ENCODE measurements at places on chromosomes 11 and 22.

DNA sequence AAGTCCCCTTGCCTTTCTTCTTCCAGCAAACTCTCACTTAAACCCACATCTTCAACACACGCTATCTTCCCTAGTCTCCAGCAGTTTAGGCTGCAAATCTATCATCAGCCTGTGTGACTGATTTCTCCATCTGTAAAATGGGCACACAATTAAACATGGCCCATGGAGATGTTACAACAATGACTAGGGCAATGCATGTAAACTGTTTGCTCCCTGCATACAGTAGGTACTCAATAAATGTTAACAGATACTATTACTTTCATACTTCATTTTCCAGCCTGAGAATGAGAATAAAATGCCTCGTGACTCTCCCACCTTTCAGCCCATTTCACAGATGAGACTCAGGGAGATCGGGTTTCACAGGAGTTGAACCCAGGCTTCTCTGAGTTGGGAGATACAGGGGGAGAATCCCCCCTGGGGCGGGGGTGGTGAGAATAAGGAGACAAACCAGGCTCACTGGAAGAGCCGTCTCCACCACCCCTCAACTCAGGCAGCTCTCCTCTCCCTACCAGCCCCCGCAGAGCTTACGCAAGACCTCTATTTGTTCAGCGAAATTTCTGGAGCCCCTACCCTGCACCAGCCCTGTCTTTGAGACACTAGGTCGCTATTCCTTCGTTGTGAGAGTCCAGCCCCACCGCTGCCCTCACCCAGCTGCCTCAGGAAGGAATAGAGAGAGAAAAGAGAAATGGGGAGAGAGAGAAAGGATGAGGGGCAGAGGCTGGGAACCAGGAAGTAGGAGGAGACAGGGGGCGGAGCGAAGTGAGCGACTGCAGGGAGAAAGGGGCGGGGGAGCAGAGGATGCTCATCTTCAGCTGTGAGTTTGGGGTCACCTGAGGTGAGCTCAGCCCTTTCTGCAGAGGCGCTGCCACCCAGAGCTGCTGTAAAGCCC, 42.1 kb upstream of the KLHL35 start:
- H3K27me3 ChIP-seq = peaks cover 8% of the 10 kb centered on the region
- H3K36me3 ChIP-seq = no peaks in the 10 kb centered on the region
- no peak overlapping the region for H3K4me3 ChIP-seq
- no peak overlapping the region for H3K27ac ChIP-seq
- H3K4me1 ChIP-seq = no peaks in the 10 kb centered on the region

GRCh38 chr11:94127638-94128037, 1.0 kb upstream of the PANX1 start:
- no peaks in the 10 kb centered on the region for H3K27me3 ChIP-seq
- peak overlapping the region; percentile 99 for H3K4me3 ChIP-seq
- no peaks in the 10 kb centered on the region for H3K36me3 ChIP-seq
- no peak for DNase-seq
- peaks cover 18% of the 10 kb centered on the region for H3K4me1 ChIP-seq

DNA sequence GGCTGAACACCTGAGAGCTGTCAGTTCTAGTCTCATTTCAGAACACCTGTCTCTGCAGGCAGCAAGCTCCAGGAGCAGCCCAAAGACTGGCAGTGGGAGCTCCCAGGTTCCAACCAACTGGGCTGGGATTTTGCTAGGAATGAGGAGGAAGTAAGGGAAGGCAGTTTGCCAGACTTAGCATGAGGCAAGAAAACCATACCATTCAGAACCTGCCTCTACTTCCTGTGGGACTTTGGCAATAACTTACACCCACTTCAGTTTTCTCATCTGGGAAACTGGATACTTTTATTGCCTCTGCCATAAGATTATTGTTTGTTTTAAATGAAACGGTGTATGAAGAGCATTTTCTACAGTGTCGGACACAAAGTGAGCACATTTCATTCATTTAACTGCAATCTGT, 363.7 kb upstream of the ISX start:
- H3K27ac ChIP-seq = no peak overlapping the region
- no peaks in the 10 kb centered on the region for H3K27me3 ChIP-seq
- H3K36me3 ChIP-seq = no peaks in the 10 kb centered on the region
- no peak for DNase-seq
- no peak overlapping the region for H3K4me3 ChIP-seq

DNA sequence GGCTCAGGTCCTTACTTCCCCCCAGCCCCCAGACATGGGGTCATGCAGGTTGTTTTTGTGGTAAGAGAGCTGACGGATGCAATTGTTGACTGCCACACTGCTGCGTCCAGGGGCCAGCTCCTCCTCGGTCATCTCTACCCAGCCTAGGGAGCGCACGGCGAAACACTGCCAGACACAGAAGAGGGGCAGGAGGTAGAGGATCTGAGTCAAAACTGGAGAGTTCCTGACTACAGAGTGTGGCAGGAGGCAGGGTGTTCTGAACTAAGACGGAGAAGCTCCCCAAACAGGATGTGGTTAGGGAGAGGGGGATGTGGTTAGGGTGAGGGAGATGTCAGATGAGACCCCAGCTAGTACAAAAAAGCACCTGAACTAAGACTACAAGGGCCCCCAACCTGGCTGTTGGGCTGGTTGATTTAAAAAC, 12.3 kb downstream of the SMPD1 start:
- H3K27me3 ChIP-seq = no peaks in the 10 kb centered on the region
- H3K4me3 ChIP-seq = no peak overlapping the region
- DNase-seq = peak; percentile 54
- H3K27ac ChIP-seq = no peak overlapping the region

- no peaks in the 10 kb centered on the region for H3K36me3 ChIP-seq
- no peak overlapping the region for H3K27ac ChIP-seq
- H3K4me1 ChIP-seq = no peaks in the 10 kb centered on the region
- DNase-seq = no peak
- no peak overlapping the region for H3K4me3 ChIP-seq
Measured at GRCh38 chr11:85740481-85741400, 54.7 kb upstream of the CCDC89 start.

DNA sequence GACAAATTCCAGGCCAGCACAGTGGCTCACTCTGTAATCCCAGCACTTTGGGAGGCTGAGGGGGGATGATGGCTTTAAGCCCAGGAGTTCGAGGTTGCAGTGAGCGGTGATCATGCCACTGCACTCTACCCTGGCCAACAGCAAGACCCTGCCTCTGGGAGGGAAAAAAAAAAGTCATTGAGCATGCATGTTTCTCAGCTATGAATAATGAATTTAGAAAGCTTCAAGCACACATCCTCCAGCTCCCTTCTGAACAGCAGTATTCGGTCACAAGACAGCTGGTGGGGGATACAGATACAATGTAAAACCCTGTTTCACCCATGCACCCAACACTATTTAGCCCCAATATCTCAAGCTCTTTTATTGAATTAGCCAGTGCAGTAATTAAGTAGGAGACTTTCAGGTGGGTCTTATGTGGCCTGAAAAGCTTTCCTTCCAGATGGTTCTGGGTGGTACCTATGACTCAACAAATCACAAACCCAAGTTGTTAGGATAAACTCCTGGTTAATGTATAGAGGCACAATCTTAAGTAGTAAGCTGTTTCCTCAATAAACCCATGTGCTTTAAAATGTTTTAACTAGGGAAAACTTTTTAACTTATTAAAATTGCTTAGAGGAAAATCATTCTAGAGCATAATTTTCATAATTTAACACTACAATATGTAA, 13.4 kb downstream of the PRDM10 start:
- H3K27me3 ChIP-seq = no peaks in the 10 kb centered on the region
- no peak overlapping the region for H3K27ac ChIP-seq
- no peaks in the 10 kb centered on the region for H3K4me1 ChIP-seq
- DNase-seq = no peak
- no peaks in the 10 kb centered on the region for H3K36me3 ChIP-seq
- H3K4me3 ChIP-seq = no peak overlapping the region

DNA sequence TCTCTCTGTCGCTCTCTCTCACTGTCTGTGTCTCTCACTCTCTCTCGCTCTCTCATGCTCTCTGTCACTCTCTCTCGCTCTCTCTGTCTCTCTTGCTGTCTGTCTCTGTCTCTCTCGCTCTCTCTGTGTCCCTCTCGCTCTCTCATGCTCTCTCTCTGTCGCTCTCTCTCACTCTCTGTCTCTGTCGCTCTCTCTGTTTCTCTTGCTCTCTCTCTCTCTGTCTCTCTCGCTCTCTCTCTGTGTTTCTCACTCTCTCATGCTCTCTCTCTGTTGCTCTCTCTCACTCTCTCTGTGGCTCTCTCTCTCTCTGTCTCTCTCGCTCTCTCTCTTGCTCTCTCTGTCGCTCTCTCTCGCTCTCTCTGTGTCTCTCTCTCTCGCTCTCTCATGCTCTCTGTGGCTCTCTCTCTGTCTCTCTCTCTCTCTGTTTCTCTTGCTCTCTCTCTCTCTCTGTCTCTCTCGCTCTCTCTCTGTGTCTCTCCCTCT, 33.2 kb upstream of the BRSK2 start:
- no peaks in the 10 kb centered on the region for H3K4me1 ChIP-seq
- H3K36me3 ChIP-seq = no peaks in the 10 kb centered on the region
- no peak for DNase-seq
- H3K27ac ChIP-seq = no peak overlapping the region
- no peak overlapping the region for H3K4me3 ChIP-seq

- no peaks in the 10 kb centered on the region for H3K4me1 ChIP-seq
- no peaks in the 10 kb centered on the region for H3K27me3 ChIP-seq
- no peak overlapping the region for H3K4me3 ChIP-seq
- no peaks in the 10 kb centered on the region for H3K36me3 ChIP-seq
- H3K27ac ChIP-seq = no peak overlapping the region
- no peak for DNase-seq
Measured at GRCh38 chr11:45260071-45260470, 26.1 kb downstream of the SYT13 start.

DNA sequence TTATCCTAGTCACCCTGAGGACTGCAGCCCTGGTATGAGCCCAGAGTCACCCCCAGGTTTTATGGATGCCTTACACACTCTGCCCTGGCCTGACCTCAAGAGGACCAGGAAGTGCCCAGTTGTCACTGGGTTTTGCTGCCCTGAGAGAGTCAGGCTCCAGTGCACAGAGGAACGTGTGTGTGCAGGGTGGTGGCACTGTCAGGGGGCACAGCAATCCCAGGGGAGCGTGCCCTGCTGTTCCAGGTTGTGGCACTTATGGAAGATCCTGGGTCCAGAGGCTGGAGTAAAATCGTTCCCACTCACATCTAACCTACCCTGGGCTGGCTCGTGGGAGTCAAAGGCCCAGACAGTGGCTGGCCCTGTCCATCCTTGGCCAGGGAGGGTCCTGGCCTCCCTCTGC, 7.6 kb downstream of the APOBEC3A start:
- no peaks in the 10 kb centered on the region for H3K36me3 ChIP-seq
- no peak overlapping the region for H3K27ac ChIP-seq
- H3K4me1 ChIP-seq = peaks cover 22% of the 10 kb centered on the region
- H3K27me3 ChIP-seq = no peaks in the 10 kb centered on the region
- no peak overlapping the region for H3K4me3 ChIP-seq

DNA sequence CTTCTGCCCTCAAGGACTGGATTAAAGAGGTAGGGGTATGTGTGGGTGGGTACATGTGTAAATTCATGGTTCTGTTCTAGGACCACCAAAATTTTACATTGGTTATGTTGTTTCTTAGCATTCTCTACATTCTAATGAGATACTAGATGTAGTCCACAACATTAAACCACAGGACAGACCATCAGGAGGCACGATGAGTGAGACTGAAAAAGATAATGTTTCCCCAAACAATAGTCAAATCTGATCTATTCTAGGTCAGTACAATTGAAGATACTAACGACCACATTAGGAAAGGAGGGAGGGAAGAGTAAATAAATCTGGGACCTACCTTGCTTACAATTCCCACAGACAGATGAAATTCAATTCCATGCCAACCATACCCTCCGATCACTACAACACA, 42.2 kb downstream of the MRTFA start:
- no peak overlapping the region for H3K4me3 ChIP-seq
- H3K27ac ChIP-seq = no peak overlapping the region
- H3K36me3 ChIP-seq = no peaks in the 10 kb centered on the region
- no peaks in the 10 kb centered on the region for H3K27me3 ChIP-seq
- H3K4me1 ChIP-seq = peaks cover 15% of the 10 kb centered on the region

GRCh38 chr11:119172513-119172912, 4.0 kb downstream of the NLRX1 start:
- peaks cover 5% of the 10 kb centered on the region for H3K4me1 ChIP-seq
- no peak overlapping the region for H3K27ac ChIP-seq
- H3K36me3 ChIP-seq = no peaks in the 10 kb centered on the region
- DNase-seq = no peak
- H3K4me3 ChIP-seq = no peak overlapping the region

DNA sequence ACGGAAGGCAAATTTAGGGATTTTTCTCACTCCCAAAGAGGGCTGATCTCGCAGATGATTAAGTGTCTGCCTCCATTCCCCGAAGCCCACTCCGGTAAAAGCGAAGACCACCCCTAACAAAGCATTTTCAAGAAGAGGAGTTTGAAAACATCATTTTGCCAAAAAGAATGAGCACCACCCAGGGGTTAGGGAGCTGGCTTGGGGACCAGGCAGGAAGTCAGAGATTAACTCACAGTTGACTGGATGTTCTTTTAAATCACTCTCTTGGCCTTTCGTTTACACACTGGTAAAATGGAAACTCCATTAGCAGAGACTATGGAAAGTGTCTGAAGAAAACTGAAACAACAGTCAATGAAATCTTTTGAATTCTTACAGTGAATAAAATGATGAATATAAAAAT, 7.9 kb upstream of the TRIM44 start:
- no peaks in the 10 kb centered on the region for H3K27me3 ChIP-seq
- no peak for DNase-seq
- no peaks in the 10 kb centered on the region for H3K36me3 ChIP-seq
- H3K4me1 ChIP-seq = peaks cover 28% of the 10 kb centered on the region
- no peak overlapping the region for H3K4me3 ChIP-seq

- no peak for DNase-seq
- H3K36me3 ChIP-seq = peaks cover 14% of the 10 kb centered on the region
- H3K4me3 ChIP-seq = no peak overlapping the region
- H3K27ac ChIP-seq = no peak overlapping the region
Measured at GRCh38 chr22:41842996-41843970, 10.4 kb downstream of the SREBF2 start.

DNA sequence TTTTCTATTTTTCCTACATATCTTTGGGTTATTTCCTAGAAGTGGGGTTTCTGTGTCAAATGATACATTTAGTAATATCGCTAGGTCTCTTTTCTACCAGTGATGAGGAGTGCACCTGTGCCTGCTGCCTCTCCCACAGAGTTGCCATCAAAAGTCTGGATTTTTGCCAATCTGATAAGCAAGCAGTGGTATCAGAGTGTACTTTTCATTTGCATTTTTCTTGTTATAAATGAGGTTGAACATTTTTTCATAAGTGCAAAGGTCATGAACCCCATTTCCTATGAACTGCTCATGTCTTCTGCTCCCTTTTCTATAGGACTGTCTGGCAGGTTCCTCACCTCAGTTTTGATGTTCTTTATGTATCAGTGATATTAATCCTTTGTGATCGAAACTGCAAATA, 1.7 kb downstream of the TRPM5 start:
- H3K4me1 ChIP-seq = peaks cover 14% of the 10 kb centered on the region
- no peak overlapping the region for H3K27ac ChIP-seq
- no peaks in the 10 kb centered on the region for H3K36me3 ChIP-seq
- no peak overlapping the region for H3K4me3 ChIP-seq

- H3K27ac ChIP-seq = no peak overlapping the region
- no peaks in the 10 kb centered on the region for H3K27me3 ChIP-seq
- no peak overlapping the region for H3K4me3 ChIP-seq
- peak; percentile 41 for DNase-seq
Measured at GRCh38 chr11:106379265-106379664, 301.8 kb downstream of the AASDHPPT start.

GRCh38 chr11:128291007-128291406, 296.4 kb downstream of the ETS1 start:
- no peaks in the 10 kb centered on the region for H3K27me3 ChIP-seq
- H3K4me3 ChIP-seq = peak overlapping the region; percentile 47
- DNase-seq = no peak
- no peaks in the 10 kb centered on the region for H3K36me3 ChIP-seq
